HepG2 (cell line): ENCODE measurements at places on chromosomes 7 and 10. TPM values are rescaled to one million over a fixed set of nuclear protein-coding genes. Genes with fewer than 3 reads are reported as not detected.

ASB10 gene
- polyA plus RNA-seq = not detected in 2 replicates

UCN3 gene
- polyA plus RNA-seq = not detected in 2 replicates

TEX47 gene
- polyA plus RNA-seq = not detected in 2 replicates

GRCh38 chr7:157809863-157810851 is 473.4 kb downstream of the DNAJB6 start:
- H3K4me3 ChIP-seq = no peak overlapping the region
- 0 out of 2 replicates have a peak, but pooled peaks cover 1% of the 10 kb centered on the region for H3K27me3 ChIP-seq
- H3K27ac ChIP-seq = no peak overlapping the region
- no peaks in the 10 kb centered on the region for H3K4me1 ChIP-seq
- DNase-seq = no peak

GRCh38 chr7:155267436-155267835 is 30.2 kb upstream of the INSIG1 start:
- H3K27me3 ChIP-seq = peaks cover 30% of the 10 kb centered on the region
- H3K4me3 ChIP-seq = no peak overlapping the region
- no peak for DNase-seq
- H3K4me1 ChIP-seq = 0 out of 2 replicates have a peak, but pooled peaks cover 9% of the 10 kb centered on the region
- H3K36me3 ChIP-seq = no peaks in the 10 kb centered on the region
- no peak overlapping the region for H3K27ac ChIP-seq

- peak overlapping the region; percentile 99 for H3K4me3 ChIP-seq
- H3K27me3 ChIP-seq = no peaks in the 10 kb centered on the region; the same call in 1 of the 2 replicates
- DNase-seq = peak; percentile 28
- peaks cover 28% of the 10 kb centered on the region for H3K4me1 ChIP-seq
- H3K27ac ChIP-seq = peak overlapping the region; percentile 90
These were observed 1.2 kb downstream of the MARCHF5 start for GRCh38 chr10:92291921-92292845.

- DNase-seq = no peak
- no peak overlapping the region for H3K27ac ChIP-seq
- H3K36me3 ChIP-seq = no peaks in the 10 kb centered on the region
- H3K4me3 ChIP-seq = no peak overlapping the region
- H3K27me3 ChIP-seq = no peaks in the 10 kb centered on the region
These were observed 258.8 kb upstream of the TEX47 start for GRCh38 chr7:89054361-89054760.

DNA sequence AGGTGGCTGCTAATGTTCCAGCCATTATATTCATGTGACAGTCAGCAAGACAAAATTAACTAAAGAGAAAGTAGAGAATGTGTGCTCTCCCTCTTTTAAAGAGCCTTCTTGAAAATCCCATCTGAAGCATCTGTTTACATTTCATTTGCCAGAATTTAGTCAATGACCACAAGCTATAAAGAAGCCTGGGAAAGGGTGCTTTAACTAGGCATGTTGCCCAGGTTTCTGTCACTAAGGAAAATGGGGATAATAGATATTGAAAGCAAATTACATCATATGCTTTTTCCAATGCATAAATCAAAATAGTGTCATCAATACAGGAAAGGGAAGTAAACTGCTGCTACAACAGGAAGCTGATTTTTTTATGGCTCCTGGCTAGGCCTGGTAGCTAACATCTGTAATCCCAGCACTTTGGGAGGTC is 67.7 kb downstream of the ELAPOR2 start:
- no peaks in the 10 kb centered on the region for H3K27me3 ChIP-seq
- H3K4me1 ChIP-seq = no peaks in the 10 kb centered on the region
- DNase-seq = no peak
- H3K36me3 ChIP-seq = no peaks in the 10 kb centered on the region

DNA sequence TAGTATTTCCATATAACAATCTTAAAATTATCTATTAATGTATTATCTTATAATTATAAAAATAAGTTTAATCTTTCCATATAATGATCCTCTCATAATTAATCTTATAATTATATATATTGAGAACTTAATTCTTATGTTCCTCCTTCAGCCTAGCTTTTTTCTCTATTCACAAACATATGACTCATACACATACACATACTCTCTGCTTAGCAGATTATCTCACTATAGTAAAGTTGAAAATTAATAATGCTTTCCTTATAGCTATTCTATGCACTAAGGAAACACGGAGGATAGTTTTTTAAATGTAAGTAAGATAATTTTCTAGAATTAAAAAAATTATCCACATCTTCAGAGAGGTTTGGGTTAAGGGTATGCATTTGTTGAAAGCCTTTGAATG is 47.7 kb upstream of the ITGB8 start:
- no peaks in the 10 kb centered on the region for H3K4me1 ChIP-seq
- no peak overlapping the region for H3K4me3 ChIP-seq
- DNase-seq = no peak
- no peaks in the 10 kb centered on the region for H3K36me3 ChIP-seq
- H3K27me3 ChIP-seq = no peaks in the 10 kb centered on the region
